ENCODE measurements at places on chromosomes 13 and 19. TPM values are rescaled to one million over a fixed set of nuclear protein-coding genes. Genes with fewer than 3 reads are reported as not detected.

- no peak overlapping the region for H3K27ac ChIP-seq
- H3K4me3 ChIP-seq: no peak overlapping the region
- H3K36me3 ChIP-seq: peaks cover 13% of the 10 kb centered on the region
- peaks cover 27% of the 10 kb centered on the region for H3K4me1 ChIP-seq
These were observed 28.1 kb downstream of the RANBP3 start for GRCh38 chr19:5949792-5950305.

Gene PSG2
- not detected for total RNA-seq

DNA sequence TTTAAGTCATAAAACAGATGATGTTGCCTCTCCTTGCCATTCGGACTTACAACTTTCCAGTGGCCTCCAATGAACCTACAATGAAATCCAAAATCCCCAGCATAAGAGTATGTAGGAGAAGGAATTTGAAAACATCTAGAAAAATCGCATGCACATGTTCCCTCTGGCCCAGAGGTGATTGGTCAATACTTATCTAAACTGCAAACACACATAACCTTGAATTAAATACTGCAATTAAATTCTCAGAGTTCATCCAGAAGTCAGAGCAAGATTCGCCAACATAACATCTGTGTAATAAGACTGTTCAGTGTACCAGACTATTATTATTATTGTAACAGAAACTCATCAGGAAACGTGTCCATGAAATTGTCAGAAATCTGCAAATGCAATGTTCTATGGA lies 82.2 kb upstream of the USP29 start:
- no peak for DNase-seq
- no peaks in the 10 kb centered on the region for H3K4me1 ChIP-seq
- H3K36me3 ChIP-seq: peaks cover 18% of the 10 kb centered on the region
- H3K4me3 ChIP-seq: no peak overlapping the region
- H3K27me3 ChIP-seq: no peaks in the 10 kb centered on the region

DNA sequence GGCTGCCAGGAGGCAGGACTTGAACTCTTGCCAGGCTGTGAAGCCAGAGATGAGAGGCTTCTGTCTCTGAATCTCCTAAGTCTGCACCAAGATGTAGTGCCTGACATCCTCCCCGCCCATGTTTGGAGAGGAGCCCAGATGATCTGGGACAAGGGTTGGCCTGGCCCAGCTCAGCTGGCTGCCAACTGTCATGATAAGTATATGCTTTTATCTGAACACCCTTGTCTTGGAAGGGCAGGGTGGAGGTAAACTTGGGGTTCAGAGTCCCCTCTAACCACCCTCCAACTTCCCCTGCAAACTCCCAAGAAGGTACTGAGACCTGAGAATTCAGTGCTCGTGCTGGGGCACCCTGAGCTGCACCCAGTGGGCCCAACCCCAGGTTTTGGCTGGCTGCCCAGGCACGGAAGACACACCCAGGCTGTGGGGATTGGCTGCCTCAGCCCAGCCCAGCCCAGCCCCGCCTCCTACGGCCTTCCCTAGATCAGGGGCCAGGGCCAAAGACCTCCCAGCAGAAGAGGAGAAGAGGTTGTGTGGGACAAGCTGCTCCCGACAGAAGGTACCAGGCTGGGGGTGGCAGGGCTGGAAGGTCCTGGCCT lies at the start of gene CYP4F12:
Gene CYP4F12 (plus strand): TSS at position 508 of the 596 bp plus-strand sequence. CDS start 443 bp downstream, outside the sequence.
- H3K27me3 ChIP-seq: no peaks in the 10 kb centered on the region
- no peak for DNase-seq
- no peaks in the 10 kb centered on the region for H3K4me1 ChIP-seq

DNA sequence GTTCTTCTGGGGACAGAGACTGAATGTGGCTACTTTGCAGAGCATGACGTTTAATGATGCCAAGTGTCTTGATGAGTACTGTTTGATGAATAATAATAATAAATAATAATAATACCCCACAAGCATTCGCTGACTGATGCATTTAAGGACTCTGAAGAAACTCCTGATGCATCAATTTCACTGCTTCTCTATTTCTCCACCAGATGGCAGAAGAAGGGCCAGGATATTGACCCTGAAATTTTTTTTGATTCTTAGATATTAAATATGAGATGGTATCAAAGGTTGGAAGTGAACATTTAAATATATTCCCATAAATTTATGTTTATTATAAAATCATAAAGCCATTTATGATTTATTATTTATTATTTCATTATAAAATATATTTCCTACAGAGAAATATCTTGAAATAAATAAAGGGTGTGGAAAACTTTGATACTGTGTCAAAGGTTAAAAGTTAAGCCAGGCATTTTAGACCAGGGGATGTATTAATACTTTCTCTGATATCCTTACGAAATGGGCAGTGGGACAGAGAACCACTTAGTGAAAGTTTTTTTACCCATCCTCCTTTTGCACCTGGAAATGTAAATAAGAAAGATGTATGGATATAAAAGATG lies 170.9 kb downstream of the LACC1 start:
- no peak overlapping the region for H3K27ac ChIP-seq
- no peak overlapping the region for H3K4me3 ChIP-seq
- no peaks in the 10 kb centered on the region for H3K36me3 ChIP-seq
- no peaks in the 10 kb centered on the region for H3K4me1 ChIP-seq

Data from H9 (cell line).